PC-9 (cell line): ENCODE measurements at places on chromosomes 1 and 21. TPM values are rescaled to one million over a fixed set of nuclear protein-coding genes. Genes with fewer than 3 reads are reported as not detected.

The TRIM63 gene
- total RNA-seq: not detected in 2 replicates

- H3K27ac ChIP-seq: no peak overlapping the region
- H3K4me3 ChIP-seq: no peak overlapping the region
- no peaks in the 10 kb centered on the region for H3K36me3 ChIP-seq
- no peak for DNase-seq
- peaks cover 16% of the 10 kb centered on the region for H3K4me1 ChIP-seq
Observed at GRCh38 chr1:201759194-201759815, 69.7 kb upstream of the IPO9 start.

The SLFNL1 gene
- 0.35 and 0.41 TPM in 2 replicates for total RNA-seq

DNA sequence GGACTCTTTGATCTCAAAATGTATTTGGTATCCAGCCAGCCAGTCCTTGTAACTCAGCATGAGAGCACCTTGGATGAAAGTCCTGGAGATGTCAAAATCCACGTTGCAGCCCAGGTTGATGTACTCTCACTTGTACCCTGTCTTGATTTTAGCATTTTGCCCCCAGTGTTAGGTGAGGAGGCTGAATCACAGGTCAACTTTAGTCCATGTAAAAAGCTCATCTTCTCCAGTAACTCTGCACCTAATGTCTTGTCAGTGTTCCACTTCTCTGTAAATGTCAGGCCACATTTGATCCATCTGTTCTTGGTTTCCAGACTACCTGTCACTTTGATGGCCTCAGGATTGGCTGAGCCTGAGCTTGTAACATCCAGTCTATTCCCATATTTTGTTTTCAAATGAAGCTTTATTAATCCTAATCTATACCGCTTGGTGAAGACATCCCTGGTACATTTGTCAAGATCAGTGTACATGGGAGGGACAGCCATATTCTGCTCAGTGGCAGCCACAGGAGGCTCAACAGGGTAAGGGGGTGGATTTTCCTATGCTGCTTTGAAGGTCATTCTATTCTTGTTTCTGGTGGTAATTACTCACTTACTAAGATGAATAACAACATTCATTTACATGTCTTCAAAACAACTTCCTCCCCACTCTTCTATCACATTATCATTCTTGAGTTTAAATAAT is 24.1 kb upstream of the FCRL3 start:
- DNase-seq: no peak
- H3K27me3 ChIP-seq: peaks cover 9% of the 10 kb centered on the region; the same call in 1 of the 2 replicates
- no peaks in the 10 kb centered on the region for H3K4me1 ChIP-seq
- H3K27ac ChIP-seq: no peak overlapping the region
- no peak overlapping the region for H3K4me3 ChIP-seq

The C1orf56 gene
- 1.8 and 2.3 TPM in 2 replicates for total RNA-seq

The ACTL8 gene
- 0.55 and 0.68 TPM in 2 replicates for total RNA-seq

DNA sequence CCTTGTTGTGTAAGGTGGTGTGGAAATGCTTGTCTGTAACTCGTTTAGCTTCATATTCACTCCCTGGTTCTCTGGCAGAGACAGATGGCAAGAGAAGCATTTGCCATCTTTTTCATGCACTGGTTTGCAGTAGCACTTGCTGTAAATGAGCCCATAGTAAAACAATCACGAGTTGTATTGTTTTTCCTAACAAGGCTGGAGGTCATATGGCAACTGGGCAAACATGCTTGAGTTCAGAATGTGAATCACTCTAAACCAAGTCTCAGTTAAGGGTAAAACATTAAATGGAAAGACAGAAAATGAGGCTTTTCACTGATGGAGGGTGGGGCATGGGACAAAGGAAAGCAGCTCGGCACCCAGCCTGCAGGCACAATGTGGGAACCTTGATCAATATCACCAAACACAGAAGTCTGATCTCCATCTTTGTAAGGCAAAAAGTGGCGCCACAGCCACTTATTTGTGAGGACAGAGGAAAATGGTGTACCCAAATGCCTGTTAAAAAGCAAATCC is 26.5 kb upstream of the LPAR3 start:
- DNase-seq: no peak
- no peak overlapping the region for H3K4me3 ChIP-seq
- no peaks in the 10 kb centered on the region for H3K36me3 ChIP-seq
- no peaks in the 10 kb centered on the region for H3K27me3 ChIP-seq

- no peak for DNase-seq
- no peaks in the 10 kb centered on the region for H3K4me1 ChIP-seq
- no peaks in the 10 kb centered on the region for H3K27me3 ChIP-seq
- H3K36me3 ChIP-seq: no peaks in the 10 kb centered on the region
- H3K27ac ChIP-seq: no peak overlapping the region
Observed at GRCh38 chr1:89277725-89278124, 5.1 kb upstream of the GBP5 start.

- H3K36me3 ChIP-seq: no peaks in the 10 kb centered on the region
- DNase-seq: no peak
- H3K27ac ChIP-seq: no peak overlapping the region; the same call in 1 of the 2 replicates
- no peaks in the 10 kb centered on the region for H3K27me3 ChIP-seq
- no peak overlapping the region for H3K4me3 ChIP-seq
- H3K4me1 ChIP-seq: peaks cover 61% of the 10 kb centered on the region
Observed at GRCh38 chr1:94302497-94302896, 65.1 kb upstream of the ARHGAP29 start.

GRCh38 chr1:85577419-85578320 is 2.9 kb upstream of the CCN1 start:
- DNase-seq: no peak
- H3K27me3 ChIP-seq: no peaks in the 10 kb centered on the region
- H3K27ac ChIP-seq: no peak overlapping the region
- H3K4me3 ChIP-seq: peak overlapping the region; percentile 74
- peaks cover 2% of the 10 kb centered on the region for H3K36me3 ChIP-seq

- H3K27ac ChIP-seq: peak overlapping the region; percentile 81
- peak; percentile 74 for DNase-seq
- peak overlapping the region; percentile 5; the same call in 1 of the 2 replicates for H3K4me3 ChIP-seq
- peaks cover 64% of the 10 kb centered on the region for H3K36me3 ChIP-seq
- peaks cover 91% of the 10 kb centered on the region for H3K4me1 ChIP-seq
Observed at GRCh38 chr1:93616996-93617669, 64.5 kb downstream of the BCAR3 start.

- no peak overlapping the region for H3K4me3 ChIP-seq
- H3K27ac ChIP-seq: no peak overlapping the region
- no peaks in the 10 kb centered on the region for H3K27me3 ChIP-seq
- DNase-seq: no peak
Observed at GRCh38 chr21:22278366-22278765, 1280.2 kb downstream of the NCAM2 start.

- H3K27ac ChIP-seq: no peak overlapping the region
- 0 out of 2 replicates have a peak, but pooled peaks cover 1% of the 10 kb centered on the region for H3K36me3 ChIP-seq
- H3K4me3 ChIP-seq: no peak overlapping the region
- no peaks in the 10 kb centered on the region for H3K4me1 ChIP-seq
- H3K27me3 ChIP-seq: no peaks in the 10 kb centered on the region
Observed at GRCh38 chr1:235429143-235429542, 61.9 kb downstream of the TBCE start.

The LYPD8 gene
- total RNA-seq: 0.74 and 1.4 TPM in 2 replicates

DNA sequence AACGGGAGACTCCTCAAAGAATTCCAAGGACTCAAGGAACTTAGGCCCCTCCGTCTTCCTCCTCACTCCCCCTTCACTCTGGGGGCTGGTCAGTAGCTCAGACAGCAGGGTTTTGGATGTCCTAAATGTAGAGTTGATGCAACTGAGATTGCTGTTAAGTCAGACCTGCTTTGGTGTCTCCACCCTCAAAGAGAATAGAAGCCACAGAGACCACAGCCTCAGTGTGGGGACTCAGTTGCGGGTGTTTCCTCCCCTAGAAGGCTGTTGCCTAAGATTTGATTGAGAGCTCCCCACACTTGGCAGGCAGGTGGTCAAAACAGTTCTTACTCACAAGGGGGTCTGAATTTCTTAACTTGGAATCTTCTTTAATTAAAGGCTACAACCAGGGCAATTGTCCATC is 7.6 kb downstream of the MAN1C1 start:
- DNase-seq: no peak
- H3K27ac ChIP-seq: no peak overlapping the region
- no peaks in the 10 kb centered on the region for H3K36me3 ChIP-seq
- H3K4me3 ChIP-seq: no peak overlapping the region

- no peaks in the 10 kb centered on the region for H3K36me3 ChIP-seq
- H3K4me3 ChIP-seq: no peak overlapping the region
- H3K27ac ChIP-seq: no peak overlapping the region
- H3K27me3 ChIP-seq: no peaks in the 10 kb centered on the region
- H3K4me1 ChIP-seq: no peaks in the 10 kb centered on the region
Observed at GRCh38 chr21:34201481-34201858, 128.1 kb downstream of the MRPS6 start.

DNA sequence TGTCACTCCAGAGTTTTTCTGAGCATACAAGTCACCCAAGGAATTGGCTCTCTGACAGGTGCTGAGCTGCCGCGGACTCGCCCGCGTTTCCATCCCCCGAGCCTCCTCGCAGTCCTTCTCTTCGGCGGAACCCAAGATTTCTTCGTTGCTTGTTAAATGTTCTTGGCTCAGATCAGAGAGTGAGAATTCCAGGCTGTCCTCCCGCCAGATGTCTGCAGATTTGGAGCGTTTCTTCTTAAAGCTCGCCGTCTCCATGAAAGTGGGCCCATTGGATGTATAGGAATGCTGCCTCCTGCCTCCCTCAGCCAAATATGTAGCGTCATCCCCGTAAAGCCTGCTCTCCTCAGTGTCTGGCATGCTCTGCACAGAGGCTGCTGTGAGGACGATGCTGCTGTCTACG is 77.8 kb downstream of the TIAM1 start:
- H3K4me3 ChIP-seq: no peak overlapping the region
- no peak overlapping the region for H3K27ac ChIP-seq
- no peaks in the 10 kb centered on the region for H3K27me3 ChIP-seq
- DNase-seq: no peak
- peaks cover under 1% of the 10 kb centered on the region for H3K4me1 ChIP-seq
